ENCODE measurements at places on chromosomes 11 and 22. TPM values are rescaled to one million over a fixed set of nuclear protein-coding genes. Genes with fewer than 3 reads are reported as not detected.

CCDC116 gene
- total RNA-seq = 0.07 TPM

UBQLN3 gene
- not detected for total RNA-seq

CDCA5 gene
- under 0.01 TPM for total RNA-seq

SYT12 gene
- 10.2 TPM for total RNA-seq

TRIM49C gene
- total RNA-seq = not detected

Data from nasal cavity respiratory epithelium epithelial cell of viscerocranial mucosa (primary cell).